Left cardiac atrium (tissue), 4 donors: ENCODE measurements at places on chromosomes 5 and 9. TPM values are rescaled to one million over a fixed set of nuclear protein-coding genes. Genes with fewer than 3 reads are reported as not detected.

Gene LCN15
- total RNA-seq, result 1.1 TPM

Gene HRH2
- total RNA-seq, result 20.0 TPM

Gene RANBP3L
- 1.2 TPM for total RNA-seq

Gene PHYKPL
- total RNA-seq, result 43.6 TPM

Gene LHX6
- 6.1 TPM for total RNA-seq

Gene GFPT2
- total RNA-seq, result 44.5 TPM

Gene TRPM3
- total RNA-seq, result 0.71 TPM

Gene SET
- total RNA-seq, result 191 TPM

Gene DDX4
- total RNA-seq, result not detected

Gene EGFL7
- total RNA-seq, result 138 TPM

Gene TLR4
- 22.6 TPM for total RNA-seq

Gene CATSPER3
- total RNA-seq, result 0.68 TPM
